ENCODE measurements at places on chromosomes 1 and 21. TPM values are rescaled to one million over a fixed set of nuclear protein-coding genes. Genes with fewer than 3 reads are reported as not detected.

Gene SLAMF7
- 0.71 TPM for total RNA-seq

Gene RBP7
- total RNA-seq, result 2.2 TPM

Gene PLEKHG5
- 32.9 TPM for total RNA-seq

Gene NBPF4
- not detected for total RNA-seq

Gene SYNC
- 71.5 TPM for total RNA-seq

Gene CYP4A22
- total RNA-seq, result not detected

Gene TNFRSF18
- not detected for total RNA-seq

Gene FCRL1
- not detected for total RNA-seq

Gene GPR153
- total RNA-seq, result 4.6 TPM

Gene GPATCH2
- total RNA-seq, result 20.5 TPM

Gene TRPM2
- total RNA-seq, result 12.9 TPM

GRCh38 chr1:27589841-27590426 lies 14.0 kb downstream of the AHDC1 start:
- DNase-seq, result no peak
- H3K27me3 ChIP-seq, result no peaks in the 10 kb centered on the region
- peaks cover 36% of the 10 kb centered on the region for H3K4me1 ChIP-seq
- H3K4me3 ChIP-seq, result no peak overlapping the region
- H3K27ac ChIP-seq, result peak overlapping the region; percentile 69

- no peaks in the 10 kb centered on the region for H3K4me1 ChIP-seq
- H3K4me3 ChIP-seq, result no peak overlapping the region
- DNase-seq, result no peak
- no peak overlapping the region for H3K27ac ChIP-seq
Observed at GRCh38 chr1:53765657-53766056, 26.7 kb upstream of the GLIS1 start.

DNA sequence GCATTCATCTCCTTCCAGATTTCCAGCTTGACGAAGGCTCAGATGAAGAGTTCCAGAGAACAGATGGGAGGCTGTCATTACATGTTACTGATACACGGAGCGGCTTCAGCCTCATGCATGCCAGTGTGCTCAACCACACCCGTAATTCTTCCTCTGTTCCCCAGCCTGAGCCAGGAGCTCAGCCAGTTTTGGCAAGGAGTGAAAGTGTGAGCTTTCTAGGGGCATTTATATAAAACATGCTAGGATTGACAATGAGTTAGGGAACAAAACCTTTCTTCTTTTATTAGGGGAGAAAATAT lies 290.4 kb upstream of the PLXNA2 start:
- H3K27me3 ChIP-seq, result no peaks in the 10 kb centered on the region
- no peak overlapping the region for H3K27ac ChIP-seq
- H3K36me3 ChIP-seq, result no peaks in the 10 kb centered on the region
- no peak for DNase-seq
- no peak overlapping the region for H3K4me3 ChIP-seq

GRCh38 chr1:234601301-234602017 lies 8.5 kb downstream of the IRF2BP2 start:
- H3K4me1 ChIP-seq, result peaks cover 60% of the 10 kb centered on the region
- no peaks in the 10 kb centered on the region for H3K27me3 ChIP-seq
- H3K4me3 ChIP-seq, result peak overlapping the region; percentile 74
- peak overlapping the region; percentile 94 for H3K27ac ChIP-seq
- peaks cover under 1% of the 10 kb centered on the region for H3K36me3 ChIP-seq

DNA sequence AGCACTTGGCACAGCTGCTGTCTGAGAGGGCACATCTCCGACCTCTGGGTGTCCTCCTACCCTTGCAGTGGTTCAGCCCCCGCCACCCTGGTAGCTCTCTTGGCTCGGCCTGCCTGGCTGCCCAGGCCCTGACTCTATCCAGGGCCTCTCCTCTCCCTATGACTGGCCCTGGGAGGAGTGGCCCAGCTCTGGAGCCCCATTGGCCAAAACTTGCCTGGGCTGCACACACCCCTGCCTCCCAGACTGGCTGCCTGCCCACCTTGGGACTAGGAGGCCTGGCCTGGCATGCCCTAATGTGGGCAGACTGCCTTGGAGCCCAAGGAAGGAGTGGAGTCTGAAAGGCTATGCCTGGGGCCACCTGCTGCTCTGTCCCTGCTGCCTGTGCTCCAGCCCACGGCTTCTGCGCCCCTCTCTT lies 33.6 kb downstream of the ACOT11 start:
- peaks cover 28% of the 10 kb centered on the region for H3K4me1 ChIP-seq
- peak overlapping the region; percentile 90 for H3K27ac ChIP-seq
- no peak overlapping the region for H3K4me3 ChIP-seq
- no peaks in the 10 kb centered on the region for H3K27me3 ChIP-seq

GRCh38 chr1:27009601-27010197 lies 3.0 kb downstream of the TENT5B start:
- peaks cover 17% of the 10 kb centered on the region for H3K36me3 ChIP-seq
- no peaks in the 10 kb centered on the region for H3K27me3 ChIP-seq
- peak overlapping the region; percentile 91 for H3K27ac ChIP-seq
- H3K4me3 ChIP-seq, result peak overlapping the region; percentile 87
- peaks cover 16% of the 10 kb centered on the region for H3K4me1 ChIP-seq

GRCh38 chr1:154944401-154945159 lies 8.1 kb upstream of the PMVK start:
- DNase-seq, result no peak
- H3K4me3 ChIP-seq, result no peak overlapping the region
- H3K4me1 ChIP-seq, result peaks cover 17% of the 10 kb centered on the region
- H3K36me3 ChIP-seq, result peaks cover 17% of the 10 kb centered on the region
- no peaks in the 10 kb centered on the region for H3K27me3 ChIP-seq

GRCh38 chr21:32794644-32795079 lies 23.1 kb upstream of the PAXBP1 start:
- H3K4me1 ChIP-seq, result no peaks in the 10 kb centered on the region
- H3K27ac ChIP-seq, result no peak overlapping the region
- DNase-seq, result no peak
- H3K36me3 ChIP-seq, result no peaks in the 10 kb centered on the region
- no peaks in the 10 kb centered on the region for H3K27me3 ChIP-seq

GRCh38 chr1:2587071-2587859 lies 688 bp downstream of the PRXL2B start:
- no peaks in the 10 kb centered on the region for H3K36me3 ChIP-seq
- peaks cover 4% of the 10 kb centered on the region for H3K4me1 ChIP-seq
- no peaks in the 10 kb centered on the region for H3K27me3 ChIP-seq
- H3K4me3 ChIP-seq, result peak overlapping the region; percentile 90
- H3K27ac ChIP-seq, result no peak overlapping the region
- DNase-seq, result no peak

GRCh38 chr1:33563699-33564098 lies 91.3 kb downstream of the ZSCAN20 start:
- no peaks in the 10 kb centered on the region for H3K36me3 ChIP-seq
- H3K4me3 ChIP-seq, result no peak overlapping the region
- H3K4me1 ChIP-seq, result peaks cover 32% of the 10 kb centered on the region

GRCh38 chr1:183742355-183742754 lies 62.6 kb upstream of the RGL1 start:
- H3K27ac ChIP-seq, result no peak overlapping the region
- H3K36me3 ChIP-seq, result no peaks in the 10 kb centered on the region
- no peak for DNase-seq
- H3K27me3 ChIP-seq, result no peaks in the 10 kb centered on the region
- no peaks in the 10 kb centered on the region for H3K4me1 ChIP-seq

DNA sequence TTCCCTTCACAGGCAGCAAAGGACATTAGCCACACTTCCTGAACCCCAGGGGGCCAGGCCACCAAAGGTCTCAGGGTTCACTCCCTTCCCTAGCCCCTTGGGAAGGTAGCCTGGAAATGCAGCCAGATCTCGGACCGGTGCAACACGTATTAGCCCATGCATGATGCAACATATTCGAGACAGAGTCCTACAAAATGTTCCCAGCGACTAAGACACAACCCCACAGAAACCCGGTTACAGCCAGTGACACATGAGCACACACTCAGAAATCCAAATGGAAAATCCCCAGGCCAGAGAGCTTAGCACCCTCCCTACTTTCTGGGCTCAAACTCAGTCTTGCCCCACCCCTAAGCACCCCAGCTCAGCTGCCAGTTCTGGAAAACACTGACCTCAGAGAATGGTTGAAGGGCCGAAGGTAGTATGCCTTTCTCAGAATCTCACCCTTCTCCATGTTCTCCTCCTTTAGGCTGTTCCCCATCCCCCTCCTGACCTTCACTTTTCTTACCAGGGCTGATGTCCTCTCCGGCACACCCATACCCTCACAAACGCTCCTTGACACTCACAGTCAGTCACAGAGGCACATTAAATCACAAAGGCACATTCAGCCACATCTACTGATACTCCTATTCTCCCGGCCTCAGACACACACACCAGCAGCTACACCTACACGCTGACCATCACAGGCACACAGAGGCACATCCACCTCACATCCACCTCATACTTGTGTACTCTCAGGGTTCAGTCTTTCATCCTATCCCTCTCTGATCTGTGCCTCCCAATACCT lies at the start of gene TSPAN1:
TSPAN1 (plus strand) TSS at position 640 of the 784 bp plus-strand sequence. CDS start 6,021 bp downstream, outside the sequence.
- no peaks in the 10 kb centered on the region for H3K27me3 ChIP-seq
- peaks cover 30% of the 10 kb centered on the region for H3K4me1 ChIP-seq
- no peak for DNase-seq
- H3K4me3 ChIP-seq, result peak within 1 kb of the TSS; percentile 13

- H3K4me3 ChIP-seq, result no peak overlapping the region
- H3K27ac ChIP-seq, result no peak overlapping the region
- no peaks in the 10 kb centered on the region for H3K4me1 ChIP-seq
- no peaks in the 10 kb centered on the region for H3K27me3 ChIP-seq
- H3K36me3 ChIP-seq, result no peaks in the 10 kb centered on the region
- no peak for DNase-seq
Observed at GRCh38 chr1:241161188-241161689, 195.8 kb downstream of the RGS7 start.

DNA sequence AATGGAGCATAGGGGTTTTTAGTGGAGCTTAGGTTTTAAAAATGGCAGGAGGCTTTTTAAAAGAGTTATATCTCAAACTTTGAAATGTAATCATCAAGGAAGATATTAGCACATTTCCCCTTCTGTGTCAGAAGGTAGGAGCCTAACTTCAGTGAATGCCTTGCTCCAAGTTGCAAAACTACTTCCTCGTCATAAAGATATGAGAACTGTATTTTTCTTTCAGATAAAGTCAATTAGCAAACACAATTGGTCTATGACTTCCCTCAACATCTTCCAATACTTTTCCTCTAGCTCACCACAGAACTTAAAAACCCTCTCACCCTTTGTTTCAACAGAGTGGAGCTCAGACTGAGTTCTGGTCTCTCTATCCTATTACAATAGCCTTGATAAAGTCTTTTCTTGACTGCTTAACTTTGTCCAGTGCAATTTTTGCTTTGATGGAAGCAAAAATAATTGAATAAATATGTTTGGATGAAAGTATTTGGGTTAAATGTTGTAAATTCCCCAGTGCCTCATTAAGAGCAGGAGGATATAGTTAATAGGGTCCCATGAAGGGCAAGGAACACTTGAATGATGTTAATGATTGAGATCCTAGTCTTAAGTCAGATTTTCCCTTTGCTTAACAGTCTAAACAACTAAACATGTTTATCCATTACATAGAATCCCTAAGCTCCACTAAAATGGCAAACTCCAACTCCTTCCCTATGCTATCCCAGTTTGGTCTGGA lies 58.9 kb downstream of the TNFSF18 start:
- DNase-seq, result no peak
- H3K4me1 ChIP-seq, result no peaks in the 10 kb centered on the region
- no peak overlapping the region for H3K4me3 ChIP-seq
- H3K36me3 ChIP-seq, result no peaks in the 10 kb centered on the region
- no peak overlapping the region for H3K27ac ChIP-seq

DNA sequence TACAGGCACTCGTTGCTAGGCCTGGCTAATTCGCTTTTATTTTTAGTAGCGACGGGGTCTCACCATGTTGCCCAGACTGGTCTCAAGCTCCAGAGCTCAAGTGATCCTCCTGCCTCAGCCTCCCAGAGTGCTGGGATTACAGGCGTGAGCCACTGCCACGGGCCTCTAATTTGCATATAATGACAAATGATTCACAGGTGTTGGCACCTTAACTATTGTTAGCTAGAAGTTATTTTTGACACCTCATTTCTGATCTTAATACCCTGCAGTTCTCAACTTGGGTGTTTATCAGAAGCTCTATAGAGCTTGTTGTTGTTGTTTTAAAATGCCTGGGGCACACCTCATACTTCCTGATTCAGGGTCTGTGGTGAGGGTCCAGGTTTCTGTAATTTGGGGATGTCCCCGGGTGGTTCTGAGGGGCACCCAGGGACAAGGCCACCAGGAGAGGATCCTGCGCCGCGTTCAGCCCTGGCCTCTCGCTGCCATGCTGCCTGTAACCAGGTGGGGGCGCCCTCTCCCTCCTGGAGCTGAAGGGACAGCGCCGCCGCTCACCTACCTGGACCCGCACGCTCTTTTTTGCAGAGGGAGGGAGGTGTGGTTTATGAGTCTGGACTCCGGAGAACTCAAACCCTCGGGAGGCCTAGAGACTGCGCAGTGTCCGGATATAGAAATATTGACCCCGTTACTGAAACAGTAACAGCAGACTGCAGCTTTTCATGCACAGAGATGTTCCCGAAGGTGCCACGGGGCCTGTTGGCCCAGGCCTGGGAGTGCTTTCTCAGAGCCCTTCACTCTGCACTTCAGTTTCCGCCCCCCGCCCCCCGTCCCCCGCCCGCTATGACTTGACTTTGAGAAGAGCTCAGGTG lies 23.0 kb upstream of the NEK2 start:
- H3K4me3 ChIP-seq, result peak overlapping the region; percentile 49
- H3K27me3 ChIP-seq, result no peaks in the 10 kb centered on the region

DNA sequence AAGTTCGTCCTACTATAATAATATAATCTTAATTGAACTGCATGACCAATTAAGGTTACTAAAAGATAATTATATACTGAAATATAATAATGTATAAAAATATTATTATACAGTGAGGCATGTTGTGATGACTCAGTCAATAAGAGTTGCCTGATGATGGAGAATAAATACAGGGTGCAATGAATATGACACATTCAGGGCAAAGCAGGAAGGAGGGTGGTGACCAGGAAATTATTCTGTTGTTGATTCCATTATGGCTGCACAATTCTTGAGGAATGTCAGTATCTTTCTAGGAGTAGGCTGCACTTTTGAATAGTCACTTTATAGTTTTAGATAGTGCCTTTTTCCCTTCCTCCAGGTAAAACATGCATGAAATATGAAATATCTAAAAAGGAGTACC lies 46.4 kb upstream of the RGS21 start:
- DNase-seq, result no peak
- no peaks in the 10 kb centered on the region for H3K27me3 ChIP-seq
- H3K36me3 ChIP-seq, result no peaks in the 10 kb centered on the region
- no peak overlapping the region for H3K4me3 ChIP-seq

- no peak for DNase-seq
- no peaks in the 10 kb centered on the region for H3K27me3 ChIP-seq
- H3K4me3 ChIP-seq, result no peak overlapping the region
- H3K4me1 ChIP-seq, result no peaks in the 10 kb centered on the region
Observed at GRCh38 chr1:178633056-178633455, 92.0 kb upstream of the RALGPS2 start.

GRCh38 chr1:248288391-248288790 lies 10.6 kb upstream of the OR2T33 start:
- no peak overlapping the region for H3K27ac ChIP-seq
- H3K36me3 ChIP-seq, result no peaks in the 10 kb centered on the region
- no peaks in the 10 kb centered on the region for H3K4me1 ChIP-seq
- DNase-seq, result no peak

GRCh38 chr1:58619286-58620054 lies 42.4 kb upstream of the TACSTD2 start:
- no peak overlapping the region for H3K4me3 ChIP-seq
- no peaks in the 10 kb centered on the region for H3K36me3 ChIP-seq
- H3K4me1 ChIP-seq, result peaks cover 13% of the 10 kb centered on the region
